ENCODE measurements at places on chromosomes 7 and 10.

- no peak for DNase-seq
These were observed 362.3 kb downstream of the GATA3 start for GRCh38 chr10:8416760-8417159.

DNA sequence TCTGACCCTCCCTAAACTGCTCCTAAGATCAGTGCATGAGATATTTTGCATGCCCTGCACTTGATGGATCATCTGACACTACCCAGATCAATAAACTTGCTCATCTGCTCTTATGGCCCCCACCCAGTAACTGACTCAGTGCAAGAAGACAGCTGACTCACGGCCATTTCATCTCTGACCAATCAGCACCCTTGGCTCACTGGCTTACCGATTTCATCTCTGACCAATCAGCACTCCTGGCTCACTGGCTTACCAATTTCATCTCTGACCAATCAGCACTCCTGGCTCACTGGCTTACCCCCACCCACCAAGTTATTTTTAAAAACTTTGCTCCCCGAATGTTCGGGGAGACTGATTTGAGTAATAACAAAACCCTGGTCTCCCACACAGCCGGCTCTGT is 37.2 kb upstream of the OPTN start:
- DNase-seq: no peak

DNA sequence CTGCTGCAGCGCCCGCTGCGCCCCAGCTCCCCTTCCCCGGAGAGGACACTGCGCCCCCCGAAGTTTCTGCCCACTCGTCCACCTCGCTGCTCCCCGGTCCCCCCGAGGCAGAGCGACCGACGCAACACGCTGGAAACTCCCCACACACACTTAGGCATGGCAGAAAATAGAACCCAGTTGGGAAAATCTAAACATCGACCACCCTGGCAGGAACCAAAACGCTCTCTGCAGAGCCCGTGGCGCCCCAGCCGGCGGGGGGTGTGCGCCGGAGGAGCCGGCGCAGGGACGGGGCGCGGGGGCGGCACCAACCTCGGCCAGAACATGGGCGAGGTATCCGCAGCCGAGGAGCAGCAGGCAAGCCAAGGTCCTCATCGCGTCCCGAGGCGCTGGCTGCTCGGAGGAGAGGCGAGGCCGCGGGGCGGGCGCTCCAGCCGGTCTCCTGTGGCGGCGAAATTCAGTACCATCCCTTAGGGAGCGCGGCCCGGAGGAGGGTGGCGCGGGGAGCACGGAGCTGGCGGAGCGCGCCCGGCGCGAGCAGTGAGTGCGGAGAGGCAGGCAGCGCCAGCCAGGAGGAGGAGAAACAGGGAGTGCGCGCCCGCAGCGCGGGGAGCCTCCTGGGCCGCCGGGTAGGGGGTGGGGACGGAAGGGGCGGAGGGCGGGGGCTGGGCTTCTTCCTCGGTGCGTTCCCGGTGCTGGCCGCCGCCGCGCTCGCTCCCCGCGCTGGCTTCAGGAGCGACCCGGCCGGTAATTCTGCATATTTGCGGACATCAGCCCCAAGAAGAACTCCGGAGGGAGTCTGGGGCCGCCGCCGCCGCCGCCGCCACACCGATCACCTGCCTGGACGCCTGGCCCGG is 789 bp downstream of the PDGFA start:
- DNase-seq: peak; percentile 79

DNA sequence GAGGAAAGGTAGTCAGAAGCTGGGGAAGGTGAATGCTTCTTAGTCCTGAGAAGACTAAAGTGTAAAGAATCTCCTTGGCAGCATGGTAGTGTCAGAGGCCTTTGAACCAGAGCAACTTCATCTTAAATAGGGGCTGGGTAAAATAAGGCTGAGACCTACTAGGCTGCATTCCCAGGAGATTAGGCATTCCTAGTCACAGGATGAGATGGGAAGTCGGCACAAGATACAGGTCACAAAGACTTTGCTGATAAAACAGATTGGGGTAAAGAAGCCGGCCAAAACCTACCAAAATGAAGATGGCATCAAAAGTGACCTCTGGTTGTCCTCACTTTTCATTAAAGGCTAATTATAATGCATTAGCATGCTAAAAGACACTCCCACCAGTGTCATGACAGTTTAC is 351.6 kb downstream of the LRRTM3 start:
- no peak for DNase-seq

DNA sequence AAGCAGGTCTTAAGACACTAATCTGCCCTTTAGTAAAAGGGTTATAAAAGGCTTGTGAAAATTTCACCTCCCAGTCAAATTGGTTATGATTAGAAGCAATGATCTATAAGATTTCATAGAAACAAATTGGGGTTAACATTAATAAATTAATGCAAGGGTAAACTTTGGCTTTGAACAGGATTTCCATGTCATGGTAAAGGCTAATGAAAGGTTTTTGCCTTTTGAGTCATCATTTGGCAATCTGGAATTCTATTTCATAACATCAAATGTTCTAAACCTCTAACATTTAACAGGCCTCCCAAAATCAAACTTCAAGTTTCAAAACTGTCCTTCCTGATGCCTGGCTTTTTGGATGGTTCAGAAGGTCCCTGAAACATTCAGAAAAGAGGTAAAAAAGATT is 62.4 kb downstream of the COA1 start:
- no peak for DNase-seq
